ENCODE measurements at places on chromosomes 2 and 18. TPM values are rescaled to one million over a fixed set of nuclear protein-coding genes. Genes with fewer than 3 reads are reported as not detected.

Gene CGREF1
- 11.6 TPM for total RNA-seq

DNA sequence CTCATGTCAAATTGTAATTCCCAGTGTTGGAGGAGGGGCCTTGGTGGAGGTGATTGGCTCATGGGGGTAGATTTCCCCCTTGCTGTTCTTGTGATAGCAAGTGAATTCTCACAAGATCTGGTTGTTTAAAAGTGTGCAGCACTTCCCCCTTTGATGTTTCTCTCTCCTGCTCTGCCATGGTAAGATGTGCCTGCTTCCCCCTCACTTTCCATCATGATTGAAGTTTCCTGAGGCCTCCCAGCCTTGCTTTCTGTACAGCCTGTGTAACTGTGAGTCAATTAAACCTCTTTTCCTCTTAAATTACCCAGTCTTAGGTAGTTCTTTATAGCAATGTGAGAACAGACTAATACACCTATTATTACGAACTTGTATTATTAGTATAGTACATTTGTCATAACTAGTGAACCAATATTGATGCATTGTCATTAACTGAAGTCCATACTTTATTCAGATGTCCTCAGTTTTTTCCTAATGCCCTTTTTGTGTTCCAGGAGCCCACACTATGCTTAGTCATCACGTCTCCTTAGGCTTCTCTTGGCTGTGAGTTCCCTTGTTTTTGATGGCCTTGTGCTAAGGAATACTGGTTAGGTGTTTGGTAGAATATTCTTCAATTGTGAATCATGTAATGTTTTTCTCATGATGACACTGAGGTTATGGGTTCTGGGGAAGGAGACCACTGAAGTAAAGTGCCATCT lies 4.5 kb upstream of the MAP3K2 start:
- DNase-seq, result no peak

GRCh38 chr2:111178730-111179405 lies 58.2 kb downstream of the BCL2L11 start:
- DNase-seq, result no peak

DNA sequence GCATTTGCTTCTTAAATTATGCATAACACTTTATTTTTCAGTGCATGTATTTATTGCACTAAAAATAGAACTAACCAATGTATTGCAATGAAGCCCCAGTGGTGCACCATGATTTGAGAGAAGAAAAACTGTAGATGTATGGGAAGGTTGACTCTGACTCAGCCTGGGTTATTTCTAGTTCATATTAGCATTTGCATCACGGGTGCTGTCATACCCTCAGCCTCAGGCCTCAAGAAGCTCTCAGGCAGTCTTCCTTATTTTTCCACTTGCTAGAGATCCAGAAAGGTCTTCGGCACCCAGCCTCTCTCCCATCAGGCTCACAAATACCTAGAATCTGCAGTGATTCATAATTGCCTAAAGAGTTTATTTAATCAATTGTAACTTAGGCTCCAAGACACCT lies 148.0 kb downstream of the DNER start:
- no peak for DNase-seq

Data from uterus (tissue), 4 donors.